Stomach (tissue), 19 donors: ENCODE measurements at places on chromosomes 7 and 10. TPM values are rescaled to one million over a fixed set of nuclear protein-coding genes. Genes with fewer than 3 reads are reported as not detected.

Gene CLDN3
- 0.45 TPM for total RNA-seq

Gene FBXL13
- 11.1 TPM for total RNA-seq

Gene TMEM184A
- 99.4 TPM for total RNA-seq

Gene SPDYE2B
- not detected for total RNA-seq

Gene RBM28
- 30.8 TPM for total RNA-seq

Gene GRM8
- not detected for total RNA-seq

Gene CLCN1
- total RNA-seq: not detected
